Stimulated activated CD8-positive, alpha-beta memory T cell treated with anti-CD3 and anti-CD28 coated beads, Interleukin-12 subunit alpha, Interleukin-12 subunit beta, amount 100 ng/mL, for 4 hours (primary cell): ENCODE measurements at places on chromosomes 13 and 19.

- DNase-seq = no peak
Observed at GRCh38 chr13:20270163-20270865, 38.2 kb upstream of the GJB6 start.

- no peak for DNase-seq
Observed at GRCh38 chr19:10115392-10116084, 4.0 kb downstream of the P2RY11 start.

- no peak for DNase-seq
Observed at GRCh38 chr19:16198370-16198651, 600 bp downstream of the AP1M1 start.

GRCh38 chr13:66312312-66313087 lies 917.6 kb downstream of the PCDH9 start:
- DNase-seq = no peak

- DNase-seq = no peak
Observed at GRCh38 chr19:29841559-29842367, 30.0 kb downstream of the CCNE1 start.

GRCh38 chr13:113561417-113562084 lies 23.0 kb upstream of the TFDP1 start:
- no peak for DNase-seq

- no peak for DNase-seq
Observed at GRCh38 chr19:7534531-7535046, 928 bp upstream of the PNPLA6 start.

GRCh38 chr19:56141417-56141993 lies 418 bp downstream of the ZNF444 start:
- DNase-seq = no peak

- no peak for DNase-seq
Observed at GRCh38 chr19:1237027-1237659, 662 bp downstream of the CBARP start.

DNA sequence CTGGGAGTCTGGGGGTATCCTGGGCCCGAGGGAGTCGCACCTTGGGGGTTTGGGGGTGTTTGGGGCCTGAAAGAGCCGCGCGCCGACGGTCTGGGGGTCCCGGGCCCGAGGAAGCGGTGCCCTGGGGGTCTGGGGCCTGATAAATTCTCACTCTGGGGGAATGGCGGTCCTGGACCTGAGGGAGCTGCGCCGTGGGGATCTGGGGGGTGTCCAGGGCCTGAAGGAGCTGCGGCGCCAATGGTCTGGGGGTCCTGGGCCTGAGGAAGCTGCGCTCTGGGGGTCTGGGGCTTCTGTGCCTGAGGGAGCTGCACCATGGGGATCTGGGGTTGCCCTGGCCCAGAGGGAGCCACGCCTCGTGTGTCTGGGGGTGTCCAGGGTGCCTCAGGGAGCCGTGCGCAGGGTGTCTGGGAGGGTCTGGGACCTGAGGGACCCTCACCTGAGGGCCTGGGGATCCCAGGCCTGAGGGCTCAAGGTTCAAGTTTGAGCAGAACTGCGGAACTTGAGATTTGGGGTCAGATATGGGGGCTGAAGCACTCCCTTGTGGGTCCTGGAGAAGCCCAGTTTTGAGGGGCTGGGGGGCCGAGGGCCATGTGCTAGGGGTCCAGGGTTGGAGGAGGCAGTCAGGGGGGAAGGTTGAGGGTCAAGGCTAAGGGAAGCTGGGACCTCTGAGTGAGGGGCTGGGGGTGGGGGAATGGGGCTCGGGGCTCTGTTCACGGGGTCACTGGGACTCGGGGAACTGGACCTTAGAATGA lies 1.1 kb downstream of the HDGFL2 start:
- DNase-seq = no peak

DNA sequence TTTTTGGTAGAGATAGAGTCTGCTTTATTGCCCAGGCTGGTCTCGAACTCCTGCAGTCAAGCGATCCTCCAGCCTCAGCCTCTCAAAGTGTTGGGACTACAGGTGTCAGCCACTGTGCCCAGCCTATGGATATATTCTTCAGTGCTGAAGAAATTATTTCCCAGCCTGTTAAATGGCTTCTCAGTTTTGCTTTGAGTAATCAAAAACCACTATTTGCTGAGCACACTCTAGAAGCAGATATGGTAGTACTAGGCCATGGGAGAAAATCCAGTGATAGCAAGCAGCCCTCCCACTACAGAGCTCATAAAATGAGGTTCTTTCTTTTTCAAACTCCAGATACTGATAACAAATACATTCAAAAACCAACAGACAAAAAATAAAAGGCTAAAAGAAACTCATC lies 80.6 kb upstream of the CLDN10 start:
- DNase-seq = no peak

- no peak for DNase-seq
Observed at GRCh38 chr13:64041296-64041695, 2625.6 kb upstream of the PCDH20 start.

DNA sequence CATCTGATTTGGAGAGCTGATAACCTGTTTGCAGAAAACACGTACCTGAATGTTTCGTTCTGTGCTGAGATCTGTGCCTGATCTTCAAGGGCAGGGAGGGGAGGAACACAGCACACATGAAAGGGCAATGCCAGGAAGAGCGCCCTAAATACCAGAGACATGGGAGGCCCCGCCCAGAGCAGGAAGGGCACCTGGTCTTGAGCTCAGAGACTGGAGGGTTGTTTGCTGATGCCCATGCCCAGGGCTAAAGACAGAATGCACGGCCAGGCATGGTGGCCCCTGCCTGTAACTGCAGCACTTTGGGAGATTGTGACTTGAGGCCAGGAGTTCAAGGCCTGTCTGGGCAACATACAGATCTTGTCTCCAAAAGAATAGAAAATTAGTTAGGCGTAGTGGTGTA lies 183.2 kb downstream of the TUBA3C start:
- DNase-seq = no peak
